Activated naive CD4-positive, alpha-beta T cell (primary cell): ENCODE measurements at places on chromosomes 5 and 9.
A peak's percentile ranks its signal among the peaks of the same experiment; 100 is the strongest.

DNA sequence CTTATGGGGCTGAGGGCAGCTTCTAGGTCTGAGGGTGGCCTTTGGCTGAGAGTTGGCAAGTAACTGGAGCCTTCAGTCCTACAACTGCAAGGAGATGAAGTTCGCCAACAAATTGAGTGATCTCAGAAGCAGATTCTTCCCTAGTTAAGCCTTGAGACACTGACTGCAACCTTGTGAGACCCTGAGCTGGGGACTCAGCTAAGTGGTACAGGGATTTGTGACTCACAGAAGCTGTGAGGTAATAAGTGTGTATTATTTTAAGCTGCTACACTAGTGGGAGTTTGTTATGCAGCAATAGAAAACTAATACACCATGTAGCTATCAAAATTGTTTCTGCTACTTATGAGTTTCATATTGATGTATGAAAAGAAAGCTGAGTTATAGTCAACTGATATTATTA lies 279.2 kb downstream of the PIK3R1 start:
- DNase-seq: no peak

DNA sequence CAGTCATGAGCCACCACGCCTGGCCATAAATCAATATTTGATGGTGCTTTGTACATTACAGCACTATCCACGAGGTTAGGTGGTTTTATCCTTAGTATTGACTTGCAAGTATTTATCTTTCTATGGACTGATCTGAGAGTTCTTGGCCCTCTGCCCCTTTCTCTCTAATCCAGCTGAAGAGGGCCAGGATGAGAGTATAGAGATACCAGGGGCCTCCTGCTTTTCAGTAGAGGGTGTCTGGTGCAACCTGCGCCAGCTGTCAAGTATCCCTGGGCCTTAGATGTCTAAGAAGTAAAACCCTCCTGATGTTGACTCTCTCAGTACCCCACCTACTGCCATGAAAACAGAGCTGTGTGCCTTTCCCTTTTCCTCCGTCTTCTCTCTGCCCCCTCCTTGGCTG lies 153.4 kb downstream of the SLIT3 start:
- DNase-seq: no peak

DNA sequence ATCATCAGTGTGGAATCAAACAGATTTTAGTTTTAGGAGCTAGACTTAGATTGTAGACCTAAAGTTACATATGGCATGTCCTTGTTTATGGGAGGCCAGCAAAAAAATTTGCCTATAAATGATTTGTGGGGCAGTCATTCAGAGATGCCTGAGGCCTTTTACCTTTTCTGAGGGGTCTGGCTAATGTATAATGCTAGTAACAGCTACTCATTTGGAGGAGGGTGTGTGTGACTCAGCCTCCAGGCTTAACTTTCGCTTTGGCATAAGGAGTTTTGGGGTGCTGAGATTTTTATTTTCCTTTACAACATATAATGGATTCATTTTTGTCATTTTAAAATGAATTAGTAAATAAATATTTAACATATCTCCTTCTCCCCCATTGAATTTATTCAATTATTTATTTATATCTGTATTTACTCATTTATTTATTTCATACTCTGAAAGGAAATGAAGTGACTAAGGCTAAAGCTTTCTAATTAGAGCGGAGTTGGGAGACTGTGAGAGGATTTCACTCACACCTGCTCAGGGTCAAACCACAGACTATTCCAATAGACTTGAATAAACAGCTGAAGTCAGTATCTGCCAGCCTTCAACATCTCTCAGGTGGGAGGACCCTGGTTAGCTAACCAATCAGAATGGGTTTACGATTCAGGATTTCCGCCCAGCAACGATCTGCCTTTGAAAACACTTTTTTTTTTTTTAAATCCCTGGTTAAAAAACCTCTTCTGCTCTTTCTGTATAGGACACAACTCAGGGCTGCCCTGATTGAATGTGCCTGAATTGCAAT lies 487.5 kb upstream of the SGCD start:
- DNase-seq: no peak

- DNase-seq: no peak
Observed at GRCh38 chr9:18229992-18230676, 243.8 kb upstream of the ADAMTSL1 start.

DNA sequence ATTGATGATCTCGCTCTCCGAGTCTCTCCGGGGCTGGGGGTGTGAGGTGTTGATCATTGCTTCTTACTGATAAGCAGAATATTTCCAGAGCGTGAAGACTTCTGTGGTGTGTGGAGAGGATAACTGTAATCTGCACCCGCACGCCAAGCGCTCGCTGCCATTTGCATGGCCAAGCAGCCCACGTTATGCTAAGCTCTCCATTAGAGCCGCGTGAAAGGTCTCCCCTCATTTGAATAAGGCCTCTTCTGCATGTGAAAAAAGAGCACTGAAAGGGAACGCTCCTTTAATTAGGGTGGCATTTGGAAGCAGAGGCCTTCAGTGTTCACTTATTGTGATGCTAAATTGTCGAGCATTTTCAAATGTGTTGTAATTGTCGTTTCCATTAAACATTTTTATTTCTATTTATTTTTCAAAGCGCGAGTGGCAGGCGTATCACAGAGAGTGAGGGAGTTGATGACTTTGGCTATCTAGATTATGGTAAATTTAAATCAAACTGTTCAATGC lies 163.6 kb upstream of the IRX2 start:
- DNase-seq: no peak

DNA sequence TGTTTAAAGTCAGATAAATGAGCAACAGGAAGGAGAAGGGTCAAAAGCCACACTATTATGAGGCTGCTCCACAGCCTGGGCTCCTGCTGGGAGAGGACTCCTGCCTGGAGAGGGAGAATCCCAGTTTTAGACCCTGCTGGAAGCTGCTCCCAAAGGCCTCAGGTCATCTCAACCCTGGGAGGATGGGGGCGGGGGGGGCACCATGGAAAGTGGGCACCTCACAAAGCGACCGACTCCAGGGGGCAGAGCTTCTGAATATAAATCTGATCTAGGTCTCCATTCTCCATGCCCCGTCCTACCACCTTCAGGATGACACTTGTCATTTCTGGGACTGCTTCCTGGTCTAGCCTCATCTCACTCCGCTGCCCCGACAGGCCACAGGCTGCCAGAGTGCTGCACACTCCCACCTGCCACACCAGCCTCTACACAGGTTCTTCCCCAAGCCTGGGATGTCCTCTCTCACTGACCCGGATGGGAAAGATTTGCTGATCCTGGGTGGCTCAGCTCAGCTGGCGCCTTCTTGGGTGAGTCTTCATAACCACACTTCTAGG lies 183.4 kb downstream of the GAPVD1 start:
- no peak for DNase-seq

- no peak for DNase-seq
Observed at GRCh38 chr5:174790906-174791305, 66.5 kb downstream of the MSX2 start.

- no peak for DNase-seq
Observed at GRCh38 chr5:147490989-147491388, 18.9 kb downstream of the DPYSL3 start.

- DNase-seq: no peak
Observed at GRCh38 chr9:81112627-81113452, 576.5 kb downstream of the TLE1 start.

DNA sequence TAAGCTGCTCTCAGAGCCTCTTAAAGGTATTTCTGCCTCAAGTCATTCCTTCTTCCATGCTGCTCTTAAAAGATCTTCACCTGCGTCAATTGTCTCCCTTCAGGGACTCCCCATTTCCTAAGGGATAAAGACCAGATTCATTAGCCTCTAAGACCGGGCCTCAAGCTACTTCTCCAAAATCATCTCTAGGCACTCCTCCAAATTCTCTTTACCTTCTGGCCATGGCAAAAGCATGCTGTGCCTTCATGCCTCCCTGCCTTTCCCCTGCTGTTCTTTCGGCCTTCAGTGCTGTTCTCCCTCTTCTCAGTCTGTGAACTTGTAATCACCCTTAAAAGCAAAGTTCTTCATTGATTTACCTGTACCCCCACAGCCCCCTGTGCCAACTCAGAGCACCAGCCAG lies 4.4 kb downstream of the TMOD1 start:
- no peak for DNase-seq

DNA sequence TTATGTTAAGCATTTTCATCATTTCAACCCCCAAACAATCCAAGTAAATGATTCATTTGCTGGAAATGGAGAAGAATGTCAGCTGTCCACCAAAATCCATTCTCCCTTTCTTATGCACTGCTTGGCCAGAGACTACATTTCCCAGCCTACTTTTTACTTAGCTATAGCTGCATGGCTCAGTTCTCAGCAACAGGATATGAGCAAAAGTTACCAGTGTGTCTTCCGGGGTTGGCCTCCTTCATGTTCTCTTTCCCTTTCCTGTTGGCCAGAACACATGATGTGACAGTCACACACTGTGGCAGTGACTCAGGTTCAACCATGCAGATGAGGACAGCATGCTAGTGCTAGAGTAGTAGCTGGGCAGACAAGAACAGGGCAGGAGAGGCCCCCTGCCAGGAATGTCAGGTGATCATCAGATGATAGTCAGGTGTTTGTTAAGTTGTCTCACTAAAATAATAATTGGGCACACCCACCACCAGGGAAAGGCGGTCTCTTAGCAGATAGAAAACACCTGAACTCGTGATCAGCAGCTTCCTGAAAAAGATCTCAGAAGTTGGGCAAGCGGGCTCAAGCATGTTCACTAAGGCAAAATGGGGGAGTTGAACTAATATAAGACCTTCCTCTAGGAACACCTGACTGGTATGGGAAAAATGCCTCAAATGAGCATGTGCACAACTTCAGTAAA lies 12.2 kb downstream of the GPR150 start:
- peak; percentile 24 for DNase-seq

DNA sequence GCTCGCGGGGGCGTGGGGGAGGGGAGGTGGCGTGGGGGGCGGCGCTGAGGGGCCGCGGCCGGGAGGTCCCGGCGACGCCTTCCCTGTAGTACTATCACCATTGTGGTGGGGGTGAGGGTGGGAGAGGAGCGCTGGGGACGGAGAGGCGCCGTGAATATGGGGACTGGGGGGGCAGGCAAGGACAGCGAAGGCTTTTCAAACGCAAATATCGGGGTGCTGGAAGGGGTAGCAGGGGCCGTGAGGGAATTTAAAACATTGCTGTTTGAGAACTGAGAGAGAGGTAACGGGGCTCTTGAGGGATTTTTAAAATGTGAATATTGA lies 427 bp downstream of the RBM27 start:
- DNase-seq: no peak

- peak; percentile 12 for DNase-seq
Observed at GRCh38 chr9:15357050-15357653, 50.1 kb upstream of the TTC39B start.

DNA sequence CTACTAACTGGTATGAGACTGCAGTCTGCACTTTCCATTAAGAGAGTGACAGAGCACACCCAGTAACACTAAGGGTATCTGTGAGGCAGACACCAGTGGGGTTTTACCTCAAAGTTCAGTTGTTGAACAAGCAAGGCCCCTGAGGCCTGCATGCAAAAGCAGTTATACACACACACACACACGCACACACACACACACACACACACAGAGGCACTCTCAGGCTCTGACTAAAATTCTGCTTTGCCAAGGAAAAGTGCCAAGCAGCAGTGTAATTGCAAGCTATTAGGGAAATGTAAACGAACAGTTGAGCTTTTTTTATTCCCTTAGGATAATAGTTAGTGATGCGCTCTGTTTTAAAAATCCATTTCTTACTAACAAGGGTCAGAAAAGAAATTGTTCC lies 377.1 kb downstream of the SPOCK1 start:
- no peak for DNase-seq

- no peak for DNase-seq
Observed at GRCh38 chr5:14270209-14270702, 127.1 kb downstream of the TRIO start.

GRCh38 chr5:134580001-134580460 lies 52.6 kb downstream of the SAR1B start:
- no peak for DNase-seq

- no peak for DNase-seq
Observed at GRCh38 chr5:136811551-136811950, 446.2 kb upstream of the TRPC7 start.

DNA sequence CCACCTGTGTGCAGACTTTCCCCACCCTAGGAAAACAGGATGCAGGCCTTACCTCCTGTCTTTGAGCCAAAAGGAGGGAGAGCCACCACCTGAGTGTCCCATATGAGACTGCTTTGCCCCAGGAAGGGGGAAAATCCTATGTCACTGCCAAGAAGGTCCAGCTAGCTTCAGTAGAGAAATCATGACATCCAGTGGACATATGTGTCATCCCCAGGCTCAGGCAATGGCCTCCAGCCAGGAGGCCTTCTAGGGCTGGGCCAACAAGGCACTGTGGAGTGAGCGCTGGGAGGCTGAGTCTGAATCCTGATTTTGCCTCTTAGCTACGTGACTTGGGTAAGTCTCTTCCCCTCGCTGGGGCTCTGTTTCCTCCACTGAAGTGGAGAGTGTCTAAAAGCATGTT lies 60.2 kb downstream of the SMIM23 start:
- no peak for DNase-seq

GRCh38 chr9:110064803-110065202 lies 143.2 kb downstream of the C9orf152 start:
- DNase-seq: no peak

- DNase-seq: no peak
Observed at GRCh38 chr5:143398451-143399237, 4.8 kb downstream of the NR3C1 start.

DNA sequence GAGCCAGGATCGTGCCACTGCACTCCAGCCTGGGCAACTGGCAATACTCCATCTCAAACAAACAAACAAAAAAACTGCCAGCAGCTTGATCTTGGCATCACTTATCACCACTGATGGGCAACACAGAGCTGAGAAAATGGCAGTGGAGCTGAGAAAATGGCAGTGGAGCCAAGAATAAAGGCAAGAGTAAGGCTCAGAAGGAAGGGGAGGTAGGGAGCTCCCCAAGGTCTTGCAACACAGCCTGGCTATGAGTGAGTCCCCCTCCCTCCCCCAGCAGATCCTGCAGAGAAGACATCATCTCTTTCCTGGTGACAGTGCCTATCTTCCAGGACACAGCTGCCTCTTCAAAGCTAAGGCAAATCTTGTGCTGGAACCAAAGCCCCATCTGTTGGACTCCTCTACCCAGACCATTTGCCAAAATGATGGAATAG lies 70.3 kb downstream of the UGCG start:
- no peak for DNase-seq

DNA sequence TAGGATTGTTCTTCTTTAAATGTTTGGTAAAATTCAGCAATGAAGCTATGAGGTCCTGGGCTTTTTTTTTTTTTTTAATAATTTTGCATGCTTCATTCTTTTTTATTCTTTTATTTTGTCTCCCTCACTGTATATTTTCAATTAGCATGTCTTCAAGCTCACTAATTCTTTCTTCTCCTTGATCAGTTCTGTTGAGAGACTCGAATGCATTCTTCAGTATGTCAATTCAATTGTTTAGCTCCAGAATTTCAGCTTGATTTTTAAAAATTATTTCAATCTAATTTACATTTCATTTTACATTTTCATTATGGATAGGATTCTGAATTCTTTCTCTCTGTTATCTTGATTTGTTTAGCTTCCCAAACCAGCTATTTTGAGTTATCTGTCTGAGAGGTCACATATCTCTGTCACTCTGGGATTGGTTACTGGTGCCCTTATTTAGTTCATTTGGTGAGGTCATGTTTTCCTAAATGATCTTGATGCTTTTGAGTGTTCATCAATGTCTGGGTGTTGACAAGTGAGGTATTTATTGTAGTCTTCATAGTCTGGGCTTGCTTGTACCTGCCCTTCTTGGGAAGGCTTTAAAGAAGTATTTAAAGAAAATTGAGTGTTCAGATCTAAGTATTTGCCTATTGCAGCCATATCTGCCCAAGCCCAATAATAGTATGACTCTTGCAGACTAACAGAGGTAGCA lies 9.1 kb downstream of the LURAP1L start:
- DNase-seq: no peak
